ENCODE measurements at places on chromosomes 16 and 17.

GRCh38 chr17:3002538-3003295, 60.7 kb downstream of the OR1D5 start:
- no peak for DNase-seq

DNA sequence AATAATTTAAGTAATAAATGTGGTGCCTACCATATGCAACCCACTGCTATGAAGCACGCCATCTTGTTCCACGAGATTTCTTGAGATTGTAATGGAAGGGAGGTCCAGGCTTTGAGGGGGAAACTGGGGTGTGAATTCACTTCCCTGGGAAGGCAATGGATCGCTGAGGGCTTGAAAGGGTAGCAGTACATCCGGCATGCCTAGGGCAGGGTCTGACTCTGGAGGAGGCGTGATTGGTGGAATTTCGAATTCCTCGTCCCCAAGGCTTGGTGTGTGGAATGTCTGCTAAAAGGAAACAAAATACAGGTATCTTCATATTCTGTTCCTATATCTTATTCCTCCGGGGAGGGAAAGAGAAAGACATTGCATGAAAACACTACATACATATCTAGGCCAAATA, 83.0 kb downstream of the TOX3 start:
- no peak for DNase-seq

DNA sequence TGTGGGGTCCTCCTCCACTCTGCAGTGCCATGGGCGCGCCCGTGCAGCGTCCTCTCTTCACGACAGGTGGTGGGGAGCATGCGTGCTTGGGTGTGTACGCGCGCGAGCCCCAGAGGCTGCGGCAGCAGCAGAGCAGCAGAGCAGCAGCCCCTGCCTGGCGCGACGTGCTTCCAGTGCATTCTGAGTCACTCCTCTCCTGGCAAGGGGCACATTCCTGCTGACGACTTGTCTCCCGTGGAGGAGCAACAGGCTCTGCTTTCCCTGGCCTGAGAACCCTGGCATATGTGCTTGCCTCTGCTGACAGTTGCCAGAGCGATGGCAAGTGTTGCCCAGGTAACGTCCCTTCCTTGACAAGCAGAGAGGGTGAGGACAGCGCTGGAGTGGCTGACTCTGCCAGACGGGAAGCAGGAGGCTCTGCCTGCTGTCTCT, 133.8 kb upstream of the PLCG2 start:
- peak; percentile 94 for DNase-seq

- peak; percentile 11 for DNase-seq
Measured at GRCh38 chr16:49051576-49051975, 230.1 kb downstream of the CBLN1 start.

DNA sequence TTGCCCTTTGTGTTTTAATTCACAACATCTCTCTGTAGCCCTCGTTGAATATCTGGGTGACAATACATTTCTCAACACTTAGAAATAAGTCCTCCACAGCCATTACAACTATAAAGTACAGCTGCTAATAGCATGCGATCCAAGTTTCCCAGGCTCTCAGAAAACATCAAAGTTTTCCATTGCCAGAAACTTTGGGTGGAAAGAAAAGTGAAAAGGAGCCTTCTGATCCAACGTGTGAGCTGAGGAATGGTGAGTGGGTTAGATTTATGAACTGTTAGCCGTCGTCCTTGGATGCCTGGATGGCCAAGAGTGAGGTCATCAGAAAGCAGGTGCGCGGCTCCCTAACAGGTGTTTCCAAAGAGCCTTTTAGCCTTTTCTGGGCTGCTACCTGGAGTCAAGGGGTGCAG, 258.0 kb downstream of the PMP22 start:
- no peak for DNase-seq

- no peak for DNase-seq
Measured at GRCh38 chr17:45301674-45302073, 15.1 kb downstream of the MAP3K14 start.

GRCh38 chr16:65570261-65570660, 448.4 kb upstream of the CDH11 start:
- no peak for DNase-seq

DNA sequence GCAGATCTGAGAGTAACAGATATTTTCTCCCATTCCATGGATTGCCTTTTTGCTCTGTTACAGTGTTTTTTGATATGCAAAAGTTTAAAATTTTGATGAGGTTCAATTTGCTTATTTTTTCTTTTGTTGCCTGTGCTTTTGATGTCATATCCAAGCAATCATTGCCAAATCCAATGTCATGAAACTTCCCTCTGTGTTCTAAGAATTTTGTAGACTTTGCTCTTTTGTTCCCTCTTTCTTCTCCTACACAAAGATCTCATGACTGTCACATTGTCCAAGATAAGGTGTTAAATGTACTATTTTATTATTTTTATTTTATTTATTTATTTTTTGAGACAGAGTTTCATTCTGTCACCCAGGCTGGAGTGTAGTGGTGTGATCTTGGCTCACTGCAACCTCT, 18.9 kb upstream of the KCNH6 start:
- DNase-seq, result no peak

DNA sequence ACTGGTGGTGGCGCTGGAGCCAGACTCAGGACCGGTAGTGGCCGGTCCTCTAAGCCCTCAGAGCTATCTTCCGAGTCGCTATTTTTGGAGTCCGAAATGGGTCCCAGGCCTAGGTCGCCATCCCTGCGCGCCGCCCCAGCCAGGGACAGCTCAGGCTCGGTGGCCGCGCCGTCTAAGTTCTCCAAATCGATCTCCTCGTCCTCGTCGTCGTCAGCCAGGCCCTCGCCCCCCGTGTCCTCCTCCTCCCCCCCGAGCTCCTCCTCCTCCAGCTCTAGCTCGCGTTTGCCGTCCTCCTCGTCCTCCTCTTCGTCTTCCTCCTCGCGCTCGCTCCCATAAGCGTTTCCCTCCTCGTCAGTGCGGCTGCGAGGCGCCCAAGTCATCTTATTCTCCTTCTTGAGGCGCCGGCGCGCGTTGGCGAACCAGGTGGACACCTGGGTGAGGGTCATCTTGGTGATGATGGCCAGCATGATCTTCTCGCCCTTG, 1.6 kb downstream of the IRX3 start:
- peak; percentile 42 for DNase-seq

GRCh38 chr16:85674828-85675227, 13.9 kb downstream of the GINS2 start:
- no peak for DNase-seq

- no peak for DNase-seq
Measured at GRCh38 chr16:54212893-54213292, 73.7 kb downstream of the IRX3 start.

DNA sequence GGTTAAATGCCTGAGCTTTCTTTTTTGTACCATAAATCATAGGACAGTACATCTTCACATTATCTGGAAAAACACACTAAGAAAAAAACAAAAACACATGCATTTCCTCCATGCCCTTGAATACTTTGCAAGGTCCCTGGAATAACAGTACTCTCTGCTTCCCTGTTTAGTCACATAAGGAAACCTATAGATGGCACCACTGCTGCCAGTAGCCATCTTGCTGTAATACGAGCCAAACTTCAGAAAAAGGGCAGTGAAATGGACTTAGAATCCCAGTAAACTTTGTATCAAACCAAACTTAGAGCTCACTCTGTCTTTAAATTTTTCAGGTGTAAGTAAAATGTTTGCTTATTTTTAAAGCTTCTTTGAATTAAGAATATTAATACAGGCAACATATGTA, 435.5 kb downstream of the KCNJ2 start:
- DNase-seq, result no peak
